ENCODE measurements at places on chromosomes 7 and 10.

- DNase-seq, result no peak
Measured at GRCh38 chr10:116272440-116273283, at the start of gene GFRA1. Gene GFRA1, minus strand, starts transcription at chr10:116273206. Its CDS starts 1,177 bp downstream, at chr10:116272029.

DNA sequence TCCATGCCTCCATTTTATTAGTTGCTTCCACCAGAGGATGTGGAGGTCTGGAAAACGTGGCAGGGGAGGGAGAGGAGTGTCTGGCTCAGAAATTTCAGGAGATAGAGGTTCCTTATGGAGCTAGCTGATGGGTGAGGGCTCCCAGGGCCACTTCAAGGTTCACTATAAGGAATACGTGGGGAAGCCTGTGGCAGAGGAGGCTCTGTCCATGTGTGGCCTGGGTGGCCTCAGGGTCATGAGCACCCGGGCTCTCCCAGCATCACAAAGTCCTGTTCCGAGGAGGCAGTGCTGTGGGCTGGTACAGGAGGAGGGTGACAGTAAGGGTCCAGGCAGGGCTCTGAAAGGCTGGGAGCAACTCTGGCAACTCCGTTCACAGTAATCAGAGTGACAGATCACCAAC lies 24.6 kb downstream of the ARHGAP22 start:
- no peak for DNase-seq

GRCh38 chr10:59873896-59874295 lies 32.5 kb downstream of the CCDC6 start:
- DNase-seq, result peak; percentile 54

DNA sequence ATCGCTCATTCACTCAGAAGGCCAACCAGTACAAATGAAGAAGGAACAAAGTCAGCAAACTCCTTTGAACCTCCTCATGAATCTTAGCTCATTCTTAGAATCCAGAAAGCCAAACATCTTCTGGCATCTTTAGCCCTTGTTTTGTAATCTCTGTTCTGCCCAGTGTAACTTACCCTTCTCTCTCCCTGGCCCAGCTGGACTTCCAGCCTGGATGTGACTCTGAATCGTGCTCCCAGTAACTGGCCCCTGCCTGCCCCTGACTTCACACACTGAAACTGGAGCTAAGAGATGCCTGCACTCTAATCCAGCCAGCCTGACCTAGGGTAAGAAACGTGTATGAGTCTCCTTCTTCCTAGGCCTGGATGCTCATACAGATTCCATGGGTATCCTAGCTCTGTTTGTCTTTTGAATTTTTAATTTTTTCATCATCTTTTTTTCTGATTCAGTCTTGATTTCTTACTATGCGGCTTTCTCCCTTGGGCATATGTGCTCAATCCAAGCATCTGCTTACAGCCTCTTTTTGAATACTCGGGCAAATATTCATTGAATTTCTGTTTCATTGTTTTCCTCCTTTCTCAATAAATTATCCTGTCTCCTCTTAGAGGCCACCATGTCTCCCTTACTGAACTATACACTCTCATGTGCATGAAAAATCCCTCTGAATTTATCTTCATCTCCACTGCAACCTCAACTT lies 845.6 kb upstream of the AUTS2 start:
- DNase-seq, result no peak

- DNase-seq, result no peak
Measured at GRCh38 chr10:120495226-120496009, 38.4 kb downstream of the PLPP4 start.
